Stimulated activated CD4-positive, alpha-beta T cell treated with anti-CD3 and anti-CD28 coated beads, Interleukin-12 subunit alpha, Interleukin-12 subunit beta, amount 100 ng/mL, for 48 hours (primary cell): ENCODE measurements at places on chromosomes 12 and 14.
A peak's percentile ranks its signal among the peaks of the same experiment; 100 is the strongest.

- DNase-seq, result no peak
These were observed 990.2 kb upstream of the ATXN7L3B start for GRCh38 chr12:73547421-73547820.

DNA sequence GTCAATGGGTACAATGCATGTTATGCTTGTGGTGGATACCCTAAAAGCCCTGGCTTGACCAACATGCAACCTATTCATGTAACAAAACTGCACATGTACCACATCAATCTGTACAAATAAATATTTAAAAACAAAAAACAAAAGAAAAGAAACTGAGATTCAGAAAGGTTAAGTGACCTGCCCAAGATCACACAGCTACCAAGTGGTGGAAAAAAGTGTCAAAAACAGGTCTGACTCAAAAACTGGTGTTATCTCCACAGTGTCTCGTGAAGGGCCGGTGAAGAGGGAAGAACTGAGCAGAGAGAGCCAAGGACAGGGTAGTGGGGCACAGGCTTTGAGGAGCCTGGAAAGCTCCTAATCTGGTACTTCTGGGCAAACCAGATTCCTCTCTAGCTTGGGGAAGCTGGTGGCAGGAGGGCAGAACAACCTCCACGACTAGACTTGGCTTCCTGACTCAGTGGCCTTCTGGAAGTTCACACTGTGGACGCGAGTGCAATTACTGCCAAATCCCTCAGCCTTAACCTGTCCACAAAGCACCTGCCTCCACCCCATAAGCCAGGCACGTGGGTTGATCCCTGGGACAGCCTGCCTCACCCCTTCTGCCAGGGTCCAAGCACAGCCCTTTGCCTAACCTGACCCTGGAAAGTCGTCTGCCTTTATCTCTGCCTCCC is 15.6 kb downstream of the ZBTB39 start:
- no peak for DNase-seq

- DNase-seq, result no peak
These were observed 73.8 kb upstream of the ANKS1B start for GRCh38 chr12:100058482-100059029.

DNA sequence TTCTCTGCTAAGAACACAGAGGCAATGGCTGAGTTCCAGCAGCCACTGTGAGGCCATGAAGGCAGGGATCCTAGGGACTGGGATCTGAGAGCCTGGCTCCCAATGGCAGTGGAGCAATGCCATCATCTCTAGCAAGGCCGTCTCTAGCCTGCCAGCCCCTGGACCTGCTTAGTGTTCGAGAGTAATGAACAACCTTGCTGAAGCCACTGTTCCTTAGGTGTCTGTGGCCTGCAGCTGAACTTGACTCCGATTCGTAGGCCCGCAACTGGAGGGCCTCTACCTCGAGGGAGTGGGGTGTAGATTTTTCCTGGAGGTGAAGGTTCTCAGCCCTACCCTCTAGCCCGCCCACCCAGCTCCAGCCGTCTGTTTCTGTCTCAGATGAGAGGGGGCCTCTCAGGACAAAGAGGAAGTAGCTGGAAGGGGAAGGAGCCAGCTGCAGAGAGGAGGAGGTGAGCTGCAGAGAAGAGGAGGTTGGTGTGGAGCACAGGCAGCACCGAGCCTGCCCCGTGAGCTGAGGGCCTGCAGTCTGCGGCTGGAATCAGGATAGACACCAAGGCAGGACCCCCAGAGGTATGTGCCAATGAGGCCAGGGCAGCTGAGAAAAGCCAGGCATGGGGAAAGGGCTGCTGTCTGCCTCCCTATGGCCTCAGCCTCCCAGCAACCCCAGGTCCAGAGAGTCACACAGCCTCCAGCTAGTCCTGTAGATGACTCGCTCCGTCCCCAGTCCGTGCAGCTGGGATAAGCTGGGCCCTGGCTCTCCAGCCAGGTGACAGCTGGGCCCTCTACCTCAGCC is at the start of gene PLD4:
TSS of gene PLD4 (plus strand) at position 459 of the 793 bp plus-strand sequence. CDS start 2,262 bp downstream, outside the sequence.
- no peak for DNase-seq

GRCh38 chr14:95784137-95784536 is 70.2 kb upstream of the TCL1A start:
- no peak for DNase-seq

GRCh38 chr14:99177886-99178835 is 93.8 kb downstream of the BCL11B start:
- DNase-seq, result no peak

DNA sequence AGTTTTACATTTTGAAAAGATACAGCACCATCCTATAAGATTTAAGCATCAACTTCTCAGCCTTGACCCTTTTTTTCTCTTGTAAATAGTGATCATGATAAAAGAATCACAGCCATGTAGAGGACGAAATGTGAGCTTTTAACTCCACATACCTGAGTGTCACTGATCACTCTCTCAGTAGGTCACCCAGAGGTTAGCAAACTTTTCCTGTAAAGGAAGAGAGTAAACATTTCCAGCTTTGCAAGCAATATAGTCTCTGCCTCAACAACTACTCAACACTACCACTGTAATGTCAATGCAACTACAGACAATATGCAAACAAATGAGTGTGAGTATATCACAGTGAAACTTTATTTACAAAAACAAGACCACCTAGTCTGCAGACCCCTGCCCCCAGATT is 912.1 kb downstream of the DIO2 start:
- no peak for DNase-seq

GRCh38 chr14:38074754-38075153 is 132.9 kb upstream of the SSTR1 start:
- DNase-seq, result no peak

GRCh38 chr12:53486736-53487487 is 12.3 kb downstream of the MAP3K12 start:
- no peak for DNase-seq

GRCh38 chr12:114961491-114961890 is 277.5 kb upstream of the TBX3 start:
- no peak for DNase-seq

GRCh38 chr12:38782359-38782758 is 123.0 kb downstream of the CPNE8 start:
- no peak for DNase-seq

GRCh38 chr12:11832093-11832492 is 182.6 kb downstream of the ETV6 start:
- no peak for DNase-seq

- no peak for DNase-seq
These were observed 19.7 kb upstream of the CKAP4 start for GRCh38 chr12:106267535-106267934.

- DNase-seq, result peak; percentile 26
These were observed 716 bp downstream of the HSP90AA1 start for GRCh38 chr14:102085948-102086708.

DNA sequence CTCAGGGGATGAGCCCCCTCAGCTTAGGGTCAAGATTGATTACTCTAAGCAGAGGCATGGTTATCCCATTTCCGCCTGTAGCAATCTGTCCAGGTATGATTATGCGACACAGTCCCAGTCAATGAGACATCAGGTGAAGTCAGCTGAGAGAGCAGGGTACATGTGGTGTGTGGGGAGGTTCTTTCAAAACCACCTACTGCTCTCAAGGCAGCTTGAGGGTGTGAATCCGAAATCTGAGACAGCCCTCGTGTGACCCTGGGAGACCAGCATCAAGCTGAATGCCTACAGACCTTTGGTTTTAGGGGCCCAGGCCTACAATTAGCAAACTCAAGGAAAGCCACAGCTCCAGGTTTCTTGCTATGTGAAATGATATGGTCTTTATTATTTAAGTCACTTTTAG is 275.7 kb downstream of the ITPR2 start:
- no peak for DNase-seq

DNA sequence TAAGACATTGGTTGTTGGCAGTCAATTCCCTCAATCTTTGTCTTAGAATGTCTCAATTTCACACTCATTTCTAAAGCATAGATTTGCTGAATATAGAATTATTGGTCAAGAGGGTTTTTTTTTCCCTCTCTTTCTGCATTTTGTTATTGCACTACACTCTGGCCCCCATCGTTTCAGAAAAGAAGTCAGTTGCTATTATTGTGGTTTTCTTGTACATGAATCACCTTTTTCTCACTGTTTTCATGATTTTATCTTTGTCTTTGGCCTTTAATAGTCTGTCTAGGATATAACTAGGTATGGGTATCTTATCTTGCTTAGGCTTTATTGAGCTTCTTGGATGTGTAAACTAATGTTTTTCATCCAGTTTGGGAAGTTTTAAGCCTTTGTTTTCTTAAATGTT is 194.3 kb upstream of the DAAM1 start:
- no peak for DNase-seq

DNA sequence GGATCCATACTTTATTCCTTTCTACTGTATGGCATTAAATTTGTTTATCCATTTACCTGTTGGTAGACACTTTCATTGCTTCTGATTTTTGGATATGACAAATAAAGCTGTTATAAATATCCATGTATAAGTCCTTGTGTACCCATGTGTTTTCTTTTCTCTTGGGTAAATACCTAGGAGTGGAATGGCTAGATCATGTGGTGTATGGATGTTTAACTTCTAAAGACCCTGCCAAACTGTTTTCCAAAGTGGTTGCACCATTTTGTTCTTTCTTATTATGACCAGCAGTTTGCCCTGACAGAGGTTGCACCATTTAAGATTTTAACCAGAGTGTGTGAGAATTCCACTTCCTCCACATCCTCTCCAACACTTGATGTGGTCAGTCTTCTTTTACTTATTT is 6.0 kb upstream of the DAZAP2 start:
- no peak for DNase-seq

DNA sequence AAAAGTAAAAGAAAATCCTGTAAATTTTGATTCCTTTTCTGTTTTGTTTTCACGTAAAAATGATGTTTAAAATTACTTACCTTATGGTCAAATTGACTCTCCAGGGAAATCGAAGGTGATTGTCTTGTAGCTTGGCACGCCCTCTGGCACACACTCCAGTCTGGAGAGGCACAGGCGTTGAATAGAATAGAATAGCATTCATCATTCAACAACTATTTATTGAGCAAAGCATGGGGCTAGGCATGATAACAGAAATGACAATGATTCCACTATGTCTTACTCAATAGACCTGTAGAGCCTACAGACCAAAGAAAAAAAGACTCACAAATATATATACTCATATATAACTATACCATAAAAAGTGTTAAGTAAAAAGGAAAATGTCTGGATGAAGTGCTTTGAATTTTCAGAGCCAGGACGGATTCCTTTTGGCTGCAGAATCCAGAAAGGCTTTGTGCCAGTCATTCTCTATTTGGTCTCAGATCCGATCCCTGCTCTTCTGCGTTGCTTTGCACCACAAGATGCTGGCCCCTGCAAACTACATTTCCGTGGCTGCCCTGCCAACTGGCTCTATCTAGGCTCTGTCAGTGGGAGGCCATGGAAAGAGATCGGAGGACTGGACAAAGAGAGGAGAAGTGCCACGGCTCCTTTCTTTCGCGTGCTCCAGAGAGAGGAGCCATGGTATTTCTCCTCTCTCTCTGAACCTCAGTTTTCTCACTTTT is 231.8 kb downstream of the CRADD start:
- DNase-seq, result no peak

- no peak for DNase-seq
These were observed 198.3 kb upstream of the AMIGO2 start for GRCh38 chr12:47277972-47278448.

- DNase-seq, result peak; percentile 55
These were observed 8.1 kb downstream of the PTPN6 start for GRCh38 chr12:6959058-6959804.

DNA sequence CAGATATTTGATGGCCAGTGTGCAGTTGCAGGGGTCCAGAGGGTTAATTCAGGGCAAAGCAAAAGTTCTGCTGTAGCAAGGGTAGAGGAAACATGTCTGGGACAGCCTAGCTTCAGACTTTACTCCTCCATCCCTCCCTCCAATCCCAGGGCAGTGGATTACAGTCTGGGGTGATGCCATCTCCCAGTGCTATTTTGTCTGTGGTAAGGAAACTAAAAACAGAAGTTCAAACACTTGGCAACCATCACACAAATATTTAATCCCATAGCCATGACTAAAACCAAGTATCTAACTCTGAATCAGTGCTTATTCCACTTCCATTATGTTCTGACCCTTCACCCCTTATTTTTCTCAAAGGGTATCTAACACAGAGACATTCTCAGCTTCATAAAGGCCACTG is 61.8 kb downstream of the PIK3C2G start:
- no peak for DNase-seq

DNA sequence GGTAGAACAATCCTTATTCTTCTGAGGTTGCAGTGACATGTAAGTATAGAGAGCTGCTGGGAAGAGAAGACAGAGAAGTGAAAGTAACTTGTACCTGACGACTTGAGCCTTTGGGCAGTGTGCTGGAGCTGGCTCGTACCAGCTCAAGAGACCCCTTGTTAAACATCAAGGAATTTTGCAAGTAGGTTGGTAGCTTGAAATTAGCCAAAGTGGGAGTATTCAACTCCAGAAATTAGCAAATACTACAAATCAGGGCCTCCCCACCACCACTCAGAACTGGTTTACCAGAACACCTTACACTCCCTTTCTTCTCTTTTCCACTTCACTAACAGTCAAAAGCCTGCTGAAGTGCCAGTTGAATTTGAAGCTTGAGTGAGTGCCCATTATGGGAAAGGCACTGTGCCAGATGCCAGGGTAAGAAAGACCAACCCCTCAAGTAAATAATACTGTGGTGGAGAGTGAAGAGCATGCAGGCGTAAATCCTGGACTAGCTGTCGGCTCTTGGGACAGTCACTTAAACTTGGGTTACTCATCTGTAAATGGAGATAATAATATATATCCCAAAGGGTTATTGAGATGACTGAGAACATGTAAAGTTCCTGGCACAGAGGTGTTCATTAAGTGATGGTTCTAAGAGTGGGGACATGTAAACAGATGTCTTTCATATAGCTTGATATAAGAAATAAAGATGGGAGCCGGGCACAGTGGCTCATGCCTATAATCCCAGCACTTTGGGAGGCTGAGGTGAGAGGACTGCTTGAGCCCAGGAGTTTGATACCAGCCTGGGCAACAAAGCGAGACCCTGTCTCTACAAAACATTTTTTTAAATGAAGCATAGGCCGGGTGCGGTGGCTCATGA is 27.0 kb upstream of the EID3 start:
- DNase-seq, result no peak

DNA sequence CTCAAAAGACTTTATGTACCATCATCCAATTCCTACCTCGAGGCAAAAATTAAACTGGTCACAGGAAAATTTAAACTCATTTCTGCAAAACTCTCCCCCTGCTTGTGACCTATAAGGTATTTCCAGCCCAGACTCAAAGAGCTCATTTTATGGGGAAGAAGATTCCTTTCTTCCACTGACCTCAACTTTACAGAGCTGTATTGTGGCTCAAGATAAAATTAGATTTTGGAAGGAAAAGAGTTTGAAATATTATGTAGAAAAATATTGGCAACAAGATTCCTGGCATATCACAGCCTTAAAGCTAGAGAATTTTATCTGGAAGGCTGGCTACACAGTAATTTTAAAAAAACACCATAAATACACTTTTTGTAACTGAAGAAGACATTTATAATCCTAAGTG is 91.7 kb downstream of the STXBP6 start:
- no peak for DNase-seq

DNA sequence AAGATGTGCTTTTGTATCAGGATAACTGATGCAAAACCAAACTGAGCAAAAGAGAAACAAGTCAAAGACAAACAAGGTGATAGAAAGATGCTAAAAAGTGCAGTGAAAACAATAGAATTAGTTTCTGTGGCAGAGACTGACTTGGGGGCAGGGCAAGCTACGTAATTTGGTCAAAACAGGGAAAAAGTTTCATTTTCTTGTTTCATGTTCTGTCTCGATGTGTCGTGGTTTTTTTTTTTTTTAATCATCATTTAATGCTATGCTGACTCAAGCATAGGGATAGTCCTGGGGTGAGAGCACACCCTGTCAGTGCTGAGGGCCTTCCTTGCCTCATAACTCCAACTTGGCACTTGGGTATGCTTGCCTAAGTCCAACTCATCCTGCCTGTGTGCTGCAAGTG is 144.1 kb upstream of the PTPRQ start:
- DNase-seq, result no peak

- no peak for DNase-seq
These were observed 768.1 kb upstream of the TBX3 start for GRCh38 chr12:115451780-115452736.
